ENCODE measurements at places on chromosomes 1 and 21.

GRCh38 chr1:48710915-48711314 lies 65.8 kb downstream of the BEND5 start:
- no peak for DNase-seq

DNA sequence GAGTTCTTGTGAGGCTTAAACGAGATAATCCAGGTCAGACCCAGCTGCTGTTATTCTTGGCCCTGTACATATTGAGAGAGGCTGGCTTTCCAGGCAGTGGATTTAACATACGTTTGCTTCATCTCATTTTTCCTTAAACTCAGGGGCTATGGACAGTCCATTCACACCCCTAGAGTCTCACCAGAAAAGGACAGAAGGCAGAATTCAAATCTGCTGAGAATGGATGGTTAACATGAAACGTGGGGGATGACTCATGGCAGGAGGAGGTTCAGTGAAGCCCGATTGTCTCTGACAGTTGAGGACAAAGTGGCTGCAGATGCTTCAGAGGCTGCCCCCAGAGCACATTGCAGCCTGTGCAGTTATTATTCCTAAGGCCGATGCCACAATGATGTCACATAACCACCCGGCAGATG lies 39.5 kb downstream of the TGFB2 start:
- no peak for DNase-seq

DNA sequence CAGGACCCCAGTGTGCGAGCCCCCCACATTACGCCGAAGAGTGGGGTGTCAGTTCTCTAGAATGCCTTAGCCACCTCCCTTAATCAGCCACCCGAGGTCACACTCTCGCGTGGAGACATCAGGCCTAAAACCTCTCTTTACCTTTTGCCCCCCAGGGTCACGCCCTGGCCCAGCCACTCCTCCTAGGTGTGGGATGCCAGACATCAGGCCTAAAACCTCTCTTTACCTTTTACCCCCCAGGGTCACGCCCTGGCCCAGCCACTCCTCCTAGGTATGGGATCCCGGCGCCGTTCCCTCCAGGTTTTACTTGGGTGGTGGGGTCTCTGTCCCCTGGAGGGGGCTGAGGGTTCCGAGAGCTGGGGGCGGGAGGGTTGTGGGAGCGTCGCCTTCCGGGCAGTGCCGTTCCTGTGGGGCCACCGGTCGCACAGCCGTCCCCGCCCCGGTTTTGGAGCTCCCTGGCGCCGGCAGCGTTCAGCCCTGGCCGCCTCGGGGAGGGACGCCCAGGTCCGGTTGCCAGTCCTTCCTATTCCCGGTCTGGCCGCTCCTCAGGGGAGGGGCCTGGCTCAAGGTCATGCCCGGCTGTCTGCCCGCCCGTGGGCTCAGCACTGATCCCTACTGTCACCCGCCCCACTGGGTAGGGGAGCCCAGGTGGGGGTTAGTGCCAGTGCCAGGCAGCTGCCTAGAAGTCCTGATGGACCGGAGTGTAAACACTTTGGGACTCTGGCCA lies 882 bp downstream of the VPS13D start:
- peak; percentile 64 for DNase-seq

DNA sequence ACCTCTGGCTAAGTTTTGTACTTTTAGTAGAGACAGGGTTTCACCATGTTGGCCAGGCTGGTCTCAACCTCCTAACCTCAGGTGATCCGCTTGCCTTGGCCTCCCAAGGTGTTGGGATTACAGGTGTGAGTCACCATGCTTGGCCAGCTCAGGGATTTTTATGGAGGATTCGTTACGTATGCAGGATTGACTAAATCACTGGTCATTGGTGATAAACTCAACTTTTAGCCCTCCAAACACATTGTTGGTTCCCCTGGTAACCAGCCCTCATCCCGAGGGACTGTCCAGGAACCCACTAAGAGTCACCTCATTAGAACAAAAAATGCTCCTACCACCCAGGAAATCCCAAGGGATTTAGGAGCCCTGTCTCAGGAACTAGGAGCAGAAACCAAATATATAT lies 40.4 kb downstream of the ST3GAL3 start:
- no peak for DNase-seq

DNA sequence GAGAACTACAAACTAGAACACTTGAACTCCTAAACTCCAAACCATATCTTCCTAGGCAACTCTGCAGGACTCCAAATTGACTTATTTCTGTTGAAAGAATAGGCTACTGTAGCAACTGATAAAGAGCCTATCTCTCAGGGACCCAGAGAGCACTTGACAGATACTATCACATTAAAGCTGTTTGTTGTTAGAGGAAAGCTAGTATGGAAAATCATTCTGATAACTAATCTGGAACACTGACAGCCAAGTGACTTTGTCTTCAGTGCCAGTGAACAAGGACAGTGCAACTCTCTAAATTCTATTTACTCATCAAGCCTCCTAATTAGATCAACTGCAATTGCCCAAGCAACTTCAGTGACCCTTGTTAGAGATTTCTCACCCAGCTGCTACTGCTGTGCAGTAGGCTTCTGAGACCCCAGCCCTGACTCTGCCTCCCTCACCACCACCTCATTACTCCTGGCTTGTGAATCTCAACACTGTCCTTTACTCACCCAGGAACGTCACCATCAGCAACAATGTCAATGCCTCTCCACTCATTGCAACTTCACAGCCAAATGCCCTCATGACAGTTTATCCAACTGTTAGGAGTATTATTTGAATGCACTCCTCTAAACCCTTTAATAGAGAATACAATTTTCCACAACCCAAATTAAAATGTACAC lies 7.4 kb upstream of the RGS13 start:
- no peak for DNase-seq

- no peak for DNase-seq
Observed at GRCh38 chr1:966135-966703, at the start of gene PLEKHN1. Gene PLEKHN1, plus strand, starts transcription at chr1:966482. Its CDS starts 50 bp downstream, at chr1:966532.

GRCh38 chr1:97901017-97901658 lies 19.7 kb downstream of the DPYD start:
- no peak for DNase-seq

DNA sequence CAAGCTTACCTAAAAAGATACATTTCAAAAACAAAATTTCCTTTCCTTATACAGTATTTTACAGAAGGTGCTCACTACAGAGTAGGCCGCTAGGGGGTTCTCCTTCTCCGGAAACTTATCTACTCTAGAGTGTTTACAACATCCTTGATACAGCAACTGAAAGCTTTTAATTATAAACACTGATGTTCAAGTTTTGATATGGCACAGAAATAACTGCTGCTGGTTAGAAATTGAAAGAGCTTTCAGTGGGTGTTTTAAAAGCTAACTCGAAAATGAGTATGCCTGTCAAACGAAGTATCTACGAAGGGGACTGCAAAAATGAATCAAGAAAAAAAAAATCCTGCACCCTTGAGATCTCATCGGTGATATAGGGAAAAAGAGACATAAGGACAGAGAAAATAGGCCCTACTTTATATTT lies 1.0 kb downstream of the YOD1 start:
- DNase-seq = no peak

DNA sequence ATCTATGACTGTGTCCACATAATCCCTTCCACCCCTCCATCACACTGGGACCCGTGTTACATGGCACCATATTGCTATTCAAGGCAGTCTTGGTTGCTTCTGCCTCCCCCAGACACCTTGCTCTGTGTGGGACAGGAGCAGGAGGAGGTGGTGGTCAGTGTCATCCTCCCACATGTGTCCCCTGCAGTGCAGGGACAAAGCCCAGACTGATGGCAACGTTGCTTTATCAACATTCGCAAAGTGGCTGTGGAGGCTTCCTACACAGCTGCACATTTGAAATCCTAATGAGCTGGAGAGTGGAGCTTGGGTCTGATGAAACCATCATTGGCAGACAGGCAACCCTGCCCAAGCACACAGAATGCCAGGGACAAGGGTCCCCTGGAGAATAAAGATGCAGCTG lies 26.2 kb downstream of the TRIM67 start:
- peak; percentile 52 for DNase-seq

- DNase-seq = no peak
Observed at GRCh38 chr21:36528716-36529115, 48.8 kb upstream of the CLDN14 start.

DNA sequence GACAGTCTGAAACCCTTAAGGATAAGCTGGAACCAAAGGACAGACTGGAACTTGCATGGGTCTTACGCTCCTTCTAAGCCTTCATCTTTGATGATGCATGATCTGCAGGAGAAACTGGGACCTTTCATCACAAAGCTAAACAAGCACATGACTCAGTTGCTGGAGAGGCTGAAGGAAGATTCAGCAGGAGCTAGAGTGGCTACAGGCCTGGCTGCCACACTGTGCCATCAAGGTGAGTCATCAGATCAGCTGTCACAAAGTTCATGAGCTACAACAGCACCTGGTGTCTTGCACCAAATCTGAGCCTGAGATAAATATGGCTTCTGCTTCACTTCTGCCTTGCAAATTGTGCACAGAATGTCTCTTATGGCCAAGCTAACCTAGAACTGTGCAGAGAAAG lies 95.5 kb upstream of the MARK1 start:
- DNase-seq = no peak

DNA sequence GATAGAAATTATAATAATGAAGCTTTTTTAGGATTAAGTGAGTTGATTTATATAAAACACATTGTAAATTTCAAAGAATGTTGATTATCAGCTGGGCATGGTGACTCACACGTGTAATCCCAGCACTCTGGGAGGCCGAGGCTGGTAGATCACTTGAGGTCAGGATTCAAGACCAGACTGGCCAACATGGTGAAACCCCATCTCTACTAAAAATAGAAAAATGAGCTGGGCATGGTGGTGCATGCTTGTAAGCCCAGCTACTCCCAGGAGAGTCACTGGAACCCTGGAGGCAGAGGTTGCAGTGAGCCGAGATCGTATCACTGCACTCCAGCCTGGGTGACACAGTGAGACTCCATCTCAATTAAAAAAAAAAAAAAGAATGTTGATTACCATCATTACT lies 18.4 kb downstream of the ADAMTS1 start:
- no peak for DNase-seq

- DNase-seq = no peak
Observed at GRCh38 chr1:31655104-31655503, 10.4 kb upstream of the PEF1 start.

DNA sequence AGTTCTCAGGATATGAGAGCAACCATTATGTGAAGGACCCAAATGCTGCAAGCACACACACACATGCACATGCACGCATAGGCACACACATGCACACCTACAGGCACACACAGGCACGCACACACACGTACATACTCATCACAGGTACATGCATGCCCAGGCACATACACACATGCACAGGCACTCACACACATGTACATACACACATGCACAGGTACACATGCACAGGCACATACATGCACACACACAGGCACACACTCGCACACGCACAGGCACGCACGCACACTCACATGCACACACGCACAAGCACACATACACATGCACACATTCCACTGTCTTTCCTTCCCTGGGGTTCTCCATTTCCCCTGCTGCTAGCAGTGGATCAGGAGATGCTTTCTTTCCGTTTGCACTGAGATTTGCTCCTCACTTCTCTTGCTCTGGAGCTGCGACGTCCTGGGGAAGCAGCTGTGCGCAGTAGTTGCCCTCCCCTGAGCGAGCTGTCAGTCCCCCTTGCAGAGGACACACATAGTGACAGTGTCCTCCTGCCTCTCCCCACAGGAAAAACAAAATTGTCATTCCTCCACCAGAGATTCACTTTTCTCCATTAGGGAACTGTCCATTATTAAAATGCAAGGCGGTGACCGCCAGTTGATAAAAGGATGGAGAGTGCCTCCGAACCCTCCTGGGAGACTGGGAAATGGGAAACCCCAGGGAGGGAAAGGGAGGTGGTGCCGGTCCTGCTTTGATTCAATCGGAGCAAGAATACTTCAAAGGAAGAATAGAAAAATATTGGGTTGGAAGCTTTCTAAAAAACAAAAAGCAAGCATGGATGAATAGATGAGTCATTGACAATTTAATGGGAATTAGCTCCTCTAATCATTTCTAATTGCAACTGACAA lies 69.5 kb downstream of the WDR4 start:
- no peak for DNase-seq
